ENCODE measurements at places on chromosomes 5 and 9.

GRCh38 chr5:91383956-91384300 lies 811 bp upstream of the ARRDC3 start:
- DNase-seq = no peak

- no peak for DNase-seq
Measured at GRCh38 chr9:34085581-34086500, 37.2 kb upstream of the UBAP2 start.

GRCh38 chr5:96048763-96049162 lies 87.1 kb upstream of the ELL2 start:
- DNase-seq = no peak

DNA sequence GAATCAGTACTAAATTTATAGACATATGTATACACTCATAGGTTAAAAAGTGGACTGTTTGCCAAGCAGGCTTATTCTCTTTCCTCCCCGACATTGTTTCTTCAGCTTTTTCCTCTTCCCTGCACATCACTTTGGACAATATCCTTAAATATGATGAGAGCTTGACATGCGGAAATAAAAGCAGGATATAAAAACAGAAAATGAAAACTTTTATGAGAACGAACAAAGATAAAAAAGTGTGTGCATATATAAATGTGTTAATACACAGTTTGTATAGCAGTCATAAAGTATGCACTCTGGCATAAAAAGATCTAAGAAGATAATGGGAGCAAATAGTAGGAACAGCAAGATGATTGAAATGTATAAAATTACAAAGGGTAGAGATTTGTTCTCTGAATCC lies 86.4 kb upstream of the IFNE start:
- DNase-seq = no peak

GRCh38 chr9:99678566-99678965 lies 143.1 kb upstream of the NR4A3 start:
- DNase-seq = no peak

DNA sequence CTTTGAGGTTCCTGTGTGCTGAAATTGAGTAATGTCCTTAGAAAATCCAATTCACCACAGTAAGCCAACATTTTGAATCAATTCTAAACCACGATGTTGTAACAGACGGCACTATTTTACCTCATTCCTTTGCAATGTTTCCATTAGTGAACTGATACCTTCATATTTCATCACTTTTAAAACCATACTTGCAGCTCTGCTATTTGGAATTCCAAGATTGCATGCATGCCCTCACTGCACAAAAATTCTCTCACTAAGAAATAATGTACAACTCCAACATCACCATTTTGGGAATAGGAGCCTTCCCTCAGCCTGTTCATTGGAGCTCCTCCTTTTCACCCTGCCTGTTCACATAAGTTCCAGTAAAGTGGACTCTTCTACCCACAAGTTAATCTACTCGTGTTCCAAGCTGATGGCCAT lies 74.8 kb upstream of the TGFBR1 start:
- no peak for DNase-seq

DNA sequence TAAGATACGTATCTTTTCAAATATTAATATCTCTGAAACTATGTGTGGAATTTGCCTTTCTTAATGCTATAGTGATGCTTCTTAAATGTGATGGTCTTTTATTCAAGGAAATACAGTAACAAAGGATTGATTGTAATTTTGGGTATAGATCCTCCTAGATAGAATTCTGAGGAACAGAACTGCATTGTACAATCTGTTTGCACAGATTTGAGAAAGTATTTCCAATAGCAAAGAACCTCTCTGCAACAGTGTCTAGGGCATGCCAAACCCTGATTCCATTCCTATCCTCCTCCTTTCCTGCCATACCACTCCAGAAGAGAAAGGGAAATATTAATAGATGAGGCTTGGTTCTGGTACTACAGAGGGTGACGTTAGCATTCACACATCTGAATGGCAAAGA lies 10.4 kb downstream of the SMIM15 start:
- no peak for DNase-seq

DNA sequence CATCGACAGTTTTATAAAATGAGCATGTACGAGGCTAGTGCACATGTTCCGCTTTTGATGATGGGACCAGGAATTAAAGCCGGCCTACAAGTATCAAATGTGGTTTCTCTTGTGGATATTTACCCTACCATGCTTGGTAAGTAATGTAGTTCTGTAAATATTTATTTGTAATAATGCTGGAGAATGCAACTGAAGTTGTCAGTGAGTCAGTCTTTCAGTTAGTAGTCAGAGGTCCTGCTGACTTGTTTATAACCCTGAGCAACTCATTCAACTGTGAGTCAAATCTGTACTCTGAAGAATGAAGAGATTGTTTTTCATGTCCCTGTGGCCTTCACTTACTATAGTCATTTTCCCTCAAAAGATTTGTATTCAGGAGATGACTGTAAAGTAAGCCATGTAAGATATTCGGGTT lies 28.4 kb upstream of the GPR150 start:
- DNase-seq = no peak

DNA sequence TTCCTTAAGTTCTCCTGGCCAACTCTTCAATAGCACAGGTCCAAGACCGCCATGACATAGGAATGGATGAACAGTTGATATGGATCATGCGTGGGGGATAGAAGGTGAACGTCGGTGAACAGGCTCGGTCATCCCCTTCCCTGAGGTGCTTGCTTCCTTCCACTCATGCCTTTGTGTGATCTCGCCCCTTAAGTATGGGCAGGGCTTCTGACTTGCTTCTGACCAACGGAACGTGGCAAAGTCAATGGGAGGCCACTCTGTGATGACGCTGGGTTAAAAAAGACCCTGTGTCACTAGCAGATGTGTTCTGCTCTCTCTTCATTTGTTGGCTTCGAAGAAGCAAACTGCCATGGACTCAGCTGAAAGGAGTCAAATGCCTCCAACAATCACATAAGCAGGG lies 240.5 kb upstream of the TUT7 start:
- no peak for DNase-seq

DNA sequence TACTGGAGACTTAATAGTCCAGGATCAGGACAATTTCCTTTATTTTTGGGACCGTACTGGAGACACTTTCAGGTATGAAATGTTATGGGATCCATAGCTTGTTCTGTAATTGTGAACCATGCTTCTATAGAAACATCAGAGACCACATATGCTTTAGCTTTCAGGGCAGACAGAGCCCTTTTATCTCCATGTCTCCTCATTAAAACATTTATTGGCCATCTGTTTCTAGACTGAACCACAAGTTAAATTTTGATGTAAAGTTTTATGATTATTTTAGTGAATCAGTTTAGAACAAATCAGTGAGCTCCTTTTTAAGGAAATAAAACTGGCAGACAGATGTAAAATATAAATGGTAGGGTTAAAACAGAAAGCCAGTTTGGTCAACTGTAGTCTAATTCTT lies 62.0 kb downstream of the SLC27A6 start:
- DNase-seq = no peak

DNA sequence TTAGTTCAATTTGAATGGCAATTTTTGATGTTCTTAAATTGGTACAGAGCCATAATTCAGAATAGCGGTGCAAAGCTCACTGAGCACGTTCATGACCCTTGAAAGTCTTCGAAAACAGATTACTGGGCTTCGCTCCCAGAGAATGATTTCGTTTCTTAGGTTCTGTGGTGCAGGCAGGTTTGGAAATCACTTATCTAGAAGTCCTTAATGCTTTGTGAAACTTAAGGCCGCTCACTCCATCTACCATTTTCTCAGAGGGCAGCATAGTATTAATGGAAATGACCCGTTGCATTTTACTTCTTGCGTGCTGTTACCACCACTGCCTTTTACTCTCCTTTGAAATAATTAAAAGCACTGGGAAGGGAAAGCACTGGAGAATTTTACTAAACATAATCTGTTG lies 2.9 kb upstream of the MAT2B start:
- DNase-seq = no peak

GRCh38 chr9:120692901-120693699 lies 21.2 kb downstream of the MEGF9 start:
- DNase-seq = no peak

GRCh38 chr9:27664121-27664779 lies 91.0 kb upstream of the C9orf72 start:
- no peak for DNase-seq

DNA sequence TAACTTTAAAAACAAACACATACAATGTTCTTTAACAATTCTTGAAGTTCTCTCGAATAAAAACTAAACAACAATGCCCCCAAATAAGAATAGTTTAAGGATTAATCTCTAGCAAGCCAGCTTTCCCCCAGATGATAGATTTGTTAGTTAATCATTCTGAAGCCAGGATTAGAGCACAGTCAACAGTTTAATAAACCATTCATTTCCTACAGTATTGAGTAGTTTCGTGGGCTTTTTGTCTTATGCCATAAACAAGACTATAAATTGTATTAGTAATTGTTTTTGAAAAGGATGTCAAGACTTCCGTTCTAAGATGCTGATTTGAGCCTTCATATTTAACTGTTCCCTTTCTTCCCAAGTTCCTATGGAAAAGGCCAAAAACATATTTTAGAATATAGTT lies 136.6 kb downstream of the PIK3R1 start:
- DNase-seq = no peak

DNA sequence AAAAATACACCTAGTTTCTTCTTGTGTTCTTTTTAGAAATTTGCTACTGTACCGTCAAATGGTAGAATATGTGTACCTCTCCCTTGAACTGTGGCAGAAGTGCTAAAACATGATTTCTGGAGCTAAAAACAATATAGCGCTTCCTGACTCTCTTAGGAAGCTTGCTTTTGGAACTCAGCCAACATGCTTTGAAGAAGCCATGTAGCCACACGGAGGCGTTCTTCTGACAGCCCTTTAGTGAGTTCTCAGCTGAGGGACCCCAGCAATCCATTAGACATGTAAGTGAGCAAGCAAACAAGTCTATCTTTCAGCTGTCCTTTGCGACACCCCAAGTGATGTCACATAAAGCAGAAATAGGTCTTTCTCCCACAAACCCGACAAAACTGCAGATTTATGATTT lies 917.0 kb downstream of the CDH9 start:
- no peak for DNase-seq

DNA sequence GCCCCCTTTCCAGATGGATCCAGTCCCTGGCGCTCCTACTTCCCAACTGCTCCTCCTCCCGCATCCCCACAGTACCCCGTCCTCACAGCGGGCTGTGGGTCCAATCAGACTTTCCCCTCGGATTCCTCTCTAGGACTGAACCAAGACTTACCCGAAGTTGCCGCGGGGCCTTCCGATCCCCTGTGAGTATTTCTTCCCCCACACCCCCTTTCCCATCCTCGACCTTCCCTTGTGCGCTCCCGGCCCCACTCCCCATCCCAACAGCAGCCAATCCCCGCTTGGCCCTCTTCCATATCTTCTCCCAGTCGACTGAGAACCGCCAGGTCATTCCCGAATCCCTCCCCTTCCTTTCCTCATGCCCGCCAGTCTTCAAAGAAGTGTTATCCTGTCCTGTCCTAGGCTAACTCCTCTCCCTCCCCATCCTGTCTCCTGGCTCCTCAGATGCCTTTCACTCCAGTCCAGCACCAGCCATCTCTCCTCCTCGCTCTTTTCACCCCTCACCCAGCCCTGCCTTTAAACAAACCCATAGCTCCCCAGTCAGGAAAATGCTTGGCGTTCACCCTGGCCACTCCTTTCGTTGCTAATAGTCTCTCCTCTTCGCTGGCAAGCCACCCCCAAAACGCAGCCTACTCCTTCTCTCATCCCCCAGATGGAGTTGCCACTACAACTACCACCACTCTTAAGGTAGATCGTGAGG lies 646 bp downstream of the SWI5 start:
- peak; percentile 42 for DNase-seq

DNA sequence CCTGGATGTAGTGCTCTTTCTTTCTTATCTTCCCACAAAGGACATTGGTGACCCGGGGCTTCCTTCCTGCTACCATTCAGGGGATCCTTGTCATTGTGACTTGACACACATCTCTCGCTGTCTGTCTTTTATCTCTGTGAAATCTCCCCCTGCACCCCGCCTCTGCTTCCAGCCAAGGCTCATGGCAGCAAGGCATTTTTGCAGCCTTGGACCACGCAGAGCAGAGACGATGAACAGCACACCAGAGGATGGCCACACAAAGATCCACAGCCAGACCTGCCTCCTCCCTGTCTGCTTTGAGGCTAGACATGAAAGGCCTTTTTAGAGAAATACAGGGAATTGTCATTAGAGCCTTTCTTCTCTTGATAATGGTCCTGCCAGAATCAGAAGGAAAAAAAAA lies 549.1 kb downstream of the CDK5RAP2 start:
- no peak for DNase-seq

- DNase-seq = no peak
Measured at GRCh38 chr9:77957652-77958051, 74.0 kb downstream of the GNAQ start.

DNA sequence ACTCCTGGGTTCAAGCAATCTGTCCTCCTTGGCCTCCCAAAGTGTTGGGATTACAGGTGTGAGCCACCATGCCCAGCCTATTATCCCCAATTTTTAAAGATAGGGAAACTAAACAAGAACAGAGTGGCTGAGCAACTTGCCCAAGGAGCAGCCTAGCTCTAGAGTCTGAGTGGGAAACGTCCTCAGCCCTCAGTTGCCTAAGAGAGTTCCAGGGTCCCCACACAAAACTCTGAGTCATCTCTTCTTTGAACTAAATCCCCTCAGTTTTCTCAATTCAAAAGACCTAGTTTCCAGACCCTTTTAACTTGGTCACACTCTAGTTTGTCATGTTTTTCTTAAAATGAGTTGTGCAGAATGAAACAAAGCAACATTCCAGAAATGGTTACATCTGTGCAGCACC lies 33.5 kb downstream of the GGTA1 start:
- DNase-seq = no peak

- DNase-seq = no peak
Measured at GRCh38 chr5:68966596-68966995, 127.2 kb upstream of the SLC30A5 start.

DNA sequence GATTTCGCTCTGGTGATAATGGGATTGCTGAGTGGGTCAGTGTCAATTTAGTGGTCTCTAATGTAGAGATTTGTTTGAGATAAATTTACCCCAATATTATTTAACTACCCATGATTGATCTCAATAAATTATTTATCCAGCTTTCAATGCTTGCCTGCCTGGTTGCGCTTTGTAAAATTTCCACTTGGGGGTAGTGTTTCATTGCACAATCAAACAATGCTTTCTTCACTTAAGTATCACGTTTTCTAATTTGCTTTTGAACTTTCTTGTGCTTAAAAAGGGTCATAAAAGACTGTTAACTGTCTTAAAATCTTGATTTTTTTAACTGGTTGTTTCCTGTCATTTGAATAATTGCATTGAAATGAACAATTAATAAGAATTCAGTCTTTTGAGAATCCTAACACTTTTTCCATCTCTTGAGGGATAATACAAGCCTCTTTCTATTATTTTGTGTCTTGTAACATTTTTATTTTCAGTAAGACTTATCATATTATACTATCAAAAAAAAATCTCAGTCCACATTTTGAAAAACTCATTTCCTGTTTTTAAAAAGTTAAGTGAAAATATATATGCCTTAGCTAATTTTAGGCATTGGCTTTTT lies 18.7 kb downstream of the HSD17B4 start:
- no peak for DNase-seq

- no peak for DNase-seq
Measured at GRCh38 chr9:11469745-11470144, 856.9 kb upstream of the PTPRD start.

DNA sequence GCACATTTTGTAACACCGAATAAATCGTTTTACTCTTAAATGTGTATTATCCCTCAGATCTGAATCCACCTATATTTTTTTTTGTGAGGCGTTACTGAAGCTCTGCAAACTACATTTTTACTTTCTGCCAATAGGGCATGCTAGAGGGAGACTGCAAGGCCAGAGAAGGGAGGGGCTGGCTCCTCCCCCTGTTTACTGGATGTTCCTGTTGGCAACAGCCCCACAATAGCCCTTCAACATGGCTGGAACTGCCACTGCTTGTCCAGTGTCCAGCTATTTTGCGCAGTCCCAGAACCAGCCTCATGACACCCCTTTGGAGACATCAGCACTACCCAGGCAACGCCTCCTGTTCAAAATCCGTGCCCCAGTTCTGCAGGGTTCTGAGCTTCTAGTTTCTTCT lies 85.4 kb upstream of the MIER3 start:
- DNase-seq = no peak
